ENCODE measurements at places on chromosomes 16 and 17.
A peak's percentile ranks its signal among the peaks of the same experiment; 100 is the strongest.

DNA sequence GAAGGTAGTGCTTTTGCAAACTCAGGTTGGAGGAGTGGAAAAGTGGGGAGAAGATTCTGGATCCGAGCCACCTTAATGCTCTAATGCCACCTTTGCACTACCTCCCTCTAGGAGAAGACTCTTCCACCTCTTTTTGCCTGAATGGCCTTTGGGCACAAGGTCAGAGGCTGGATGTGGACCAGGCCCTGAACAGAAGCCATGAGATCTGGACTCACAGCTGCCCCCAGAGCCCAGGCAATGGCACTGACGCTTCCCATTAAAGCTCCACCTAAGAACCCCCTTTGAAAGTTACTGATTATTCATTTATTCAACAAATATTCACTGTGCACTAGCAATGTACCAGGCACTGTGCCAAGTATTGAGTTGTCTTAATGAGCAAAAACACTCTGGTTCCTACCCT is 3.2 kb downstream of the SHBG start:
- no peak for DNase-seq

DNA sequence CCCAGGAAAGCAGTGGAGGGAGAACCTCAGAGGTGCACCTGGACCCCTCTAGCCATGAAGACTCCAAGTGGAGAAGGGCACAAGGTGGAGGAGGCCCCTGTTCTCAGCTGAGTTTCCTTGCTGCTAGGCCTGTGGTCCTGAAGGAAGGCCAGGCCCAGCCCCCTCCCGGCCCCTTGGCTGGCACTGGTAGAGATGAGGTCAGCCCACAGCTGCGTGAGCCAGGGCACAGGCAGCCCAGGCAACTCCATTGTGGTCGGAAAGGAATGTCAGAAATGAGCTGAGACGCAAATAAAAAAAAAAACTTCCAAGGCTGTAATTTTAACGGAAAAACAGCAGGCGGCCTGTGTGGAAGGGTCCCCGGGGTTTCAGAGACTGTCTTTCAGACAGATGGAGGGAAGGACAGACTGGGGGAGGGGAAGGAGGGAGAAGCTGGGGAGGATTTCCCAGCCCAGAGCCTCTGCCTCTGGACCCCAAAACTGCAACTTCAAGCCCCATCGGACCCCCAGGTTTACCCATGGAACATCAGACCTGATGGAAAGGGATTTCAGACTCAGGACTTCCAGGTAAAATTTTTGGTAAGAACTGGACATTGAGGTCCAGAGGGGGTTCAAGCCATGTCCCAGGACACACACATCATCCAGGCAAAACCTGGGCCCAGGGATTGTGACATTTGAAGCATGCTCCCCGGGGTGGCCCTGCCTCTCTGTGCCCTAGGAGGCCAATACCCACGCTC is 25.6 kb upstream of the MRPS23 start:
- no peak for DNase-seq

DNA sequence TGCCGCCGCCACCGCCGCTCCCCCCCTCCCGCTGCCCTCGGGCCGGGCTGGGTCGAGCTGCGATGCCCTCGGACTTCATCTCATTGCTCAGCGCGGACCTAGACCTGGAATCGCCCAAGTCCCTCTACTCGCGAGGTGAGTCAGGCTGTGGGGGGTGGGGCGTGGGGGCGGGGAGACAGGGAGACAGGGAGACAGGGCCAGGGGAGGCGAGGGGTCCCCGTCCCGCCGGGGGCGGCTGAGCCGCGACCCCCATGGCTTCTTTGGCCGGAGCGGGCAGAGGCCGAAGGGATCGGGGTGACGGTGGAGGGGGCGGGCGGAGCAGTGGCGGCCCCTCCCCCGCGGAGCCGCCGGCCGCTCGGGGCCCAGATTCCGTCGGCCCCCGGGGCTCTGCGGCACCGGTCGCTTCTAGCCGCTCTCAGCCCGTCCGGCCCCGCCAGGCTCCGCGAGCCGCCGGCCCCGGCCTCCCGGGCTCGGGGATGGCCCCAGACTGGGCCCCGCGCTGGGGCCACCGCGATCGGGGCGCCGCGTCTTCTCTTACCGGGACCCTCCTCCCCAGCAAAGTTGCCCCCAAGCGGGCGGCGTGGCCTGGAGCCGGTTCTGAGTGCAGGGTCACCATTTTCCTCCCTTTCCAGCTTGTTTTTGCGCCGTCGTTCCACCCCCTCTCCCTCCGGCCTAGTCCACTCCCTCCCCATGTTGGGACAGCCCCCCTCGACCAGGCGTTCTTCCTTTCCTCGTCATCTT is 644 bp downstream of the NFAT5 start:
- DNase-seq, result no peak

GRCh38 chr16:12628536-12628935 is 175.2 kb downstream of the CPPED1 start:
- DNase-seq, result no peak

DNA sequence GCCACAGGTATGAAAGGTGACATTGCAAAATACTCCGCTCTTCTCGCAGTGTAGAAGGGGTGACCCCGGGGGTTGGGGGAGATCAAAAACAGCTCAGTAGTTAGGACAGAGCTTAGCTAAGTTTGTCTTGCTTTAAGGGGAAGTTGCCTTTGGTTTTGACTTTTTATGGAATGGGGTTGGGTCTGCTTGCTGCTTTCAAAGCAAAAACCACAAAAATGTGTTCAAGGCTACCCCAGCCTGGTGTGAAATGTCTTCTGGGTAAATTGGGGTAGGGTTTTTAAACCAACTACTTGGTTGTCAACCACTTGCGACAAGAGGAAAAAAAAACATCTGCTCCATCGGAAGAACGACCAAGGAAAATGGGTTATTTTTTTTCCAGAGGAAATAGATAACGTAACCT is 6.2 kb downstream of the FUS start:
- no peak for DNase-seq

DNA sequence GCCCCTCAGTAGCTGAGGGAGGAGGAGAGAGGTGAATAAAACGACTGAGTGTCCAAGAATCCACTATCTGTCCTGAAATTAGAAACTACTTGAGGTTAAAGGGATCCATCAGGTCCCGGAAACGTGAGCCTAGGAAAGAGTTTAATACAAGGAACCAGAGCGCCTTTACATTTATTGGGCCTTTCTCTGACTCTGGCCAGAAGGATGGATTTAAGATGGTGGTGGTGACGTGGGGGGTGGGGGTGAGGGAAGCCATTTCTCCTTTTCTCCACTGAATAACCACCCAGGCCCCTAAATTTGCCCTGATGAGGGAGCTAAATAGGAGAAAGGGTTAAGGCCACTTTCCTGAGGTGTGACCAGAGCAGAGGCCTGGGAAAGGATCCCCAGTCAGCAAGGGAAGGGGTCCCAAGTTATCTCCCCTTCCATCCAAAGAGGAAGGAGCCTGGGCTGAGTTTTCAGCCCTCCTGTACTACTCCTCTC is 1.0 kb upstream of the HOXB9 start:
- DNase-seq, result no peak

DNA sequence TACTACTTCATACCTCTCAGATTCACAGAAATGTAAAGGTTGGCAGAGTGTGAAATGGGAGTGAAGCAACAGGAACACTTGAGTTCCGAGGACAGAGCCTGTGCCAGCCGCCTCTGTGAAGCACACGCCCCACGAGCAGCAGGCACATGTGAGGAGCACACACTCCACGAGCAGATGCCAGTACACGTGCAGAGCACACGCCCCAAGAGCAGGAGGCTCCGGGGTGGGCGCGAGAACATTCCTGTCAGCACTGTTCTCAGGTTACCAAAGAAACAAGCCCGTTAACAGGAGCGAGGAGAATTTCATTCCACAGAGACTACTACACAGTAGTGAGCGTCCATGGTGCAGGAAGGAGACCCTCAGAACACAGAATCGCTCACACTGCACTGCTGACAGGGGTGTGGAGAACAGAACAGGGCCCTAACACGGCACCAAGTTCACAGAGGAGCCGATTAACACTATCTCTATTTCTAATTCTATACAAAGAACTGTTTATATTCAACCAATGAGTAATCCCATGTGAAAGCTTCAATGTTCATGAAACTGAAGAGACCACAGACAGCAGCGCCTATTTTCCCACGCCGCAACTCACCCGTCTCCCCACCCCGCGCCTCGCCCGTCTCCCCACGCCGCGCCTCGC is 40.1 kb downstream of the KLHDC4 start:
- no peak for DNase-seq

GRCh38 chr16:83561876-83562275 is 245.9 kb upstream of the HSBP1 start:
- DNase-seq, result no peak

- no peak for DNase-seq
Observed at GRCh38 chr17:65888649-65889048, 303.3 kb downstream of the CEP112 start.

DNA sequence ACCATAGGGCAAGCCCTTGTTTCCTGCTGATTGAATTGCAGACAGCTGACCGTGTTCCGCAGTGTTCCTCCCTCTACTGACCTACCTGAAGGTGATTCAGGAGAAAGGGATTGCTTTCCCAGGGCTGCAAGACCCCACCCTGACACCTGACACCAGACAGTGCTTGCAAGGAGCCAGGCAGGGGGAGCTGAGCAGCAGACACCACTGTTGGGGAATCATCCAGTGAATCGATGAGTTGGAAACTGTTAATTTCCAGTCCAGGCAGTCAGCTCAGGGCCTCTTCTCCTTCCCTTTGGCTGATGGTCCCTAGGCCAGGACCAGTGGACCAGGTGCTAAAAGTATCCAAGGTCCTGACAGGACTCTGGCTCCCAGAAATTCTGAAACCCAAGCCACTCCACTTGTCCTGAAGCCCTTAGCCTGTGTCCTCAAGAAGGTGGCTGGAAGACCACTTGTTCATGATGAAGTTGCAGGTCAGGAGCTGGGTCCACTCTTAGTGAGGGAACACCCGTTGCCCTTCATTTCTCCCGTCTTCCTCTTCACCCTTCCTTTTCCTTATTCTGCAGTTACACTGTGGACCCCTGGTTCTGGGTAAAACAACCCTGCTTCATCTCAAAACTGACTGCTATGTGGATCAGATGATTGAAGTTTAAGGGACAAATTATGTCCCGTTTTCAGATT is 9.5 kb upstream of the UNK start:
- no peak for DNase-seq

DNA sequence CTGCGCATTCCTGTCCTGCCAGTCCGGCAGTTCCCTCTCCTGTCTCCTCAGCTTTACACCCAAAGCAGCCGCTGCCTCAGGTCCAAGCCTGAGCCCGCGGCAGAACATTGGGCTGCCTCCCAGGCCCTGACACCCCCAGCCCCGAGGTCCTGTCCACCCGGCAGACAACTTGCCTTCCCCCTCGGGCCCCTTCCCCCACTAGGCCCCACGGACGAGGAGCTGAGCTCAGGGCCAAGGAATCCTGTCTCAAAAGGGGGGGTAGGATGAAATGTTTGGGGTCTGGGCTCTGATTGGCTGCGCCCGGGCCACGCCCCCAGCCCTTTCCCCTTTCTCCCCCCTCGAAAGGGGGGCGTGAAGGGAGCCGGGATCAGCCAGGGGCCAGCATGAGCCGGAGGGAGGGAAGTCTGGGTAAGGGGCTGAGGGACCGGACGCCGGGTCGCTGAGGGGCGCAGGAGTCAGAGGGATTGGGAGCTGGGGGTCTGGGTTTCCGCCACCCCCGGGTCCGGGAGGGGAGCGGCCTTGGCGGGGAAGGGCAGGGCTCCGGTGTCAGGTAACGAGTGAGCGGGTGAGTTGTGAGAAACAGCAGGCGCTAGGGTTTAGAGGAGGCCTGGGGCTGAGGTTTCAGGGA is at the start of gene CTF1:
Gene CTF1, plus strand, starts transcription at position 354 of the 628 bp plus-strand sequence. Its CDS starts 30 bp downstream, at position 384.
- DNase-seq, result no peak

DNA sequence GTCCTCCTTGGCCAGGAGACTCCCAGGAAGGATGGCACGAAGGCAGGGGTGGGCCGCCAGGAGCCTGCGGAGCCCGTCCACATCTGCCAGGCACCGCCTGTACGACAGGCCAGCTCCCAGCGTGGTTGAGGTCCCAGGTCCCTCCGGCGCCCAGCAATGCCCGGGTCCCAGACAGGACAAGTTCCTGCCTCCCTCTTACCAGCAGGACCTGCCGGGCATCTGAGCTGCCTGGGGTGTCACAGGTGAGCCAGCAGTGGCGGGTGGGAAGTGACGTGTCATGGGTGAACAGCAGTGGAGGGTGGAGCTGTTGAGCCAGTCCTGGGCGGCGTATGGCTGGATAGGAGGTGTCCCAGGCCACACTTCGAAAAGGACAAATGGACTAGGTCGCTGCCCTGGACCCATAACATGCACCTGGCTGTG is 15.7 kb upstream of the BAHCC1 start:
- no peak for DNase-seq

GRCh38 chr17:32863559-32863958 is 13.4 kb downstream of the MYO1D start:
- DNase-seq, result no peak

- no peak for DNase-seq
Observed at GRCh38 chr17:2369039-2369438, 31.7 kb downstream of the SGSM2 start.

- peak; percentile 33 for DNase-seq
Observed at GRCh38 chr16:67000384-67001351, 12.3 kb downstream of the CES4A start.

GRCh38 chr17:40615841-40616476 is 31.7 kb downstream of the SMARCE1 start:
- DNase-seq, result no peak

DNA sequence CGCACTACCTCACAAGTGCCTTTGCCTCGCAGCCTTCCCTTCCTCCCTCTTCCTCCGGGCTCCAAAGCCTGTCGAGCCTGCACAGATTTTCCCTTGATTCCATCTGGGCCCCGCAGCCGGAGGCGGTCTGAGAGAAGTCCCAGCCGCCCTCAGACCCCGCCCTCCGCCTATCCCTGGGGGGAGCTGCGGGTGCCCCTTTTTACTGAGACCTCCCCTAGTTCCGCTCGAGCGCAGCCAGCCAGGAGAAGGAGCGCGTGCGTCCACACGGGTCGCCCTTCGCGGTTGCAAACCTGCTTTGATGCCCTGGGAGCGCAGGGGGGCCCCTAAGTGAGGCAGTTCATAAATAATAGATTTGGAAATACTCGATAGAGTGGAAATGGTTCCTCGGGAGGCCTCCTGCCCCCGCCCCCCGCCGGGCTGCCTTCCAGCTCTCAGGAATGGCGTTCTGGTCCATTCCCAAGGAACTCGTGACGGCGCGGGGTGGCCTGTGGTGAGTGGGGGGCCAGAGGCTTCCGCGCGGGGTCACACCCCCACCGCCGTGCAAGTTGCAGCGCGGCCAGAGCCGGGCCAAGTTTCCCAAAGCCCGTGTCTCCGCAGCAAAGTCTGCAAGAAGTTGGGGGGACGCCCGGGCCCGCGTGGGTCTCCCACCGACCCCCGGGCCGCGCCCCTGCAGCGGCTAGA is 610 bp downstream of the C16orf74 start:
- DNase-seq, result no peak

- DNase-seq, result no peak
Observed at GRCh38 chr17:72561266-72561665, 440.4 kb downstream of the SOX9 start.

DNA sequence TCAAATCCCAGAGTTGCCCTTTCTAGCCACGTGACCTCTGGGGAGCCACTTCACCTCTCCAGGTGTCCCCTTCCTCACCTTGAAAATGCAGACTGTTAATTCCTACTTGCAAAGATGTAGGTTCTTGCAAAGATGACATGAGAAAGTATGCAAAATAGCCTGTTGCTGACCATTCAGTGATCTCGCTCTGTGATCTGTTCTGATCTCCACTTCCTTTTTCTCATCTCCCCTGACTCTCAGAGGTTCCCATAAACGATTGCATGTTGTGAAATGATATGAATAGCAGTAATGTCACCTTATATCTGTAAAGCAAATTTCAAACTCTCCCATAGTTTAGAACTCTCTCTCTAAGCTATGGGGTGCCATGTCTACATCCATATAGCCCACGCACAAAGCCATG is 182.3 kb downstream of the TMEM132E start:
- no peak for DNase-seq

- no peak for DNase-seq
Observed at GRCh38 chr17:57522042-57523005, 222.8 kb downstream of the CCDC182 start.

All from effector memory CD8-positive, alpha-beta T cell (primary cell).